Activated CD8-positive, alpha-beta T cell treated with anti-CD3 and anti-CD28 coated beads, Interleukin-2, amount 10 ng/mL, durations not matched to agents 7 days and 5 days (primary cell): ENCODE measurements at places on chromosomes 3 and 15.

- H3K27ac ChIP-seq, result no peak overlapping the region
- H3K36me3 ChIP-seq, result no peaks in the 10 kb centered on the region
- no peaks in the 10 kb centered on the region for H3K4me1 ChIP-seq
- no peaks in the 10 kb centered on the region for H3K27me3 ChIP-seq
Observed at GRCh38 chr3:80157546-80157945, 389.7 kb upstream of the ROBO1 start.

- no peaks in the 10 kb centered on the region for H3K4me1 ChIP-seq
- H3K36me3 ChIP-seq, result no peaks in the 10 kb centered on the region
- no peak overlapping the region for H3K4me3 ChIP-seq
Observed at GRCh38 chr3:499001-499761, 302.6 kb downstream of the CHL1 start.

GRCh38 chr3:122247825-122248185, 64.3 kb downstream of the CASR start:
- H3K27ac ChIP-seq, result no peak overlapping the region
- H3K4me3 ChIP-seq, result no peak overlapping the region
- DNase-seq, result no peak
- peaks cover 20% of the 10 kb centered on the region for H3K4me1 ChIP-seq
- H3K36me3 ChIP-seq, result no peaks in the 10 kb centered on the region

GRCh38 chr3:129313665-129314385, 35.2 kb downstream of the HMCES start:
- peaks cover 36% of the 10 kb centered on the region for H3K4me1 ChIP-seq
- H3K36me3 ChIP-seq, result peaks cover 8% of the 10 kb centered on the region
- peak overlapping the region; percentile 63 for H3K27ac ChIP-seq
- peak overlapping the region; percentile 91 for H3K4me3 ChIP-seq
- no peaks in the 10 kb centered on the region for H3K27me3 ChIP-seq

DNA sequence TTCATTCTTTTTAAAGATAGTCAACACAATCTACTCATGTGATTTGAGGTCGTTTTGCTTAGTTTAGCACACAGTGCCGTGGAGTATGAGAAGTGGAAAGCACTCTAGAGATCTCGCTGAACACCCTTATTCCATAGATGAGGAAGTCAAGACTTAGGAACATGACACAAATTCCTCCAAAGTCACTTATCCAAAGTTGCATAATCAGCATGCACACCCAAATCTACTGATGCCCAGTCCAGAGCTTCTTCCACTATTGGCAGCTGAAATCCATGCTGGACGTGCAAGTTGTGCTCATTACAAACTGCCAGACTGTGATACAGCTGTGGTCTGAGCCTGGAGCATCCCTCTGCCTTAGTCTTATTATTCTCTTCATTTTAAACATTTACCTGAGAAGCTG, 83.5 kb upstream of the ZNF280D start:
- no peak overlapping the region for H3K27ac ChIP-seq
- peaks cover 4% of the 10 kb centered on the region for H3K4me1 ChIP-seq
- no peak overlapping the region for H3K4me3 ChIP-seq
- H3K36me3 ChIP-seq, result no peaks in the 10 kb centered on the region

GRCh38 chr15:39880718-39881387, 39.2 kb downstream of the GPR176 start:
- DNase-seq, result no peak
- H3K4me3 ChIP-seq, result no peak overlapping the region
- peaks cover 27% of the 10 kb centered on the region for H3K27me3 ChIP-seq
- no peaks in the 10 kb centered on the region for H3K36me3 ChIP-seq

- peaks cover 17% of the 10 kb centered on the region for H3K4me1 ChIP-seq
- DNase-seq, result no peak
- H3K36me3 ChIP-seq, result no peaks in the 10 kb centered on the region
- peaks cover 28% of the 10 kb centered on the region for H3K27me3 ChIP-seq
- no peak overlapping the region for H3K4me3 ChIP-seq
Observed at GRCh38 chr3:13644341-13645117, 95.6 kb downstream of the FBLN2 start.

- DNase-seq, result no peak
- H3K27ac ChIP-seq, result no peak overlapping the region
- H3K27me3 ChIP-seq, result peaks cover 10% of the 10 kb centered on the region
- H3K4me1 ChIP-seq, result no peaks in the 10 kb centered on the region
Observed at GRCh38 chr15:80811781-80812315, 32.7 kb downstream of the CEMIP start.

DNA sequence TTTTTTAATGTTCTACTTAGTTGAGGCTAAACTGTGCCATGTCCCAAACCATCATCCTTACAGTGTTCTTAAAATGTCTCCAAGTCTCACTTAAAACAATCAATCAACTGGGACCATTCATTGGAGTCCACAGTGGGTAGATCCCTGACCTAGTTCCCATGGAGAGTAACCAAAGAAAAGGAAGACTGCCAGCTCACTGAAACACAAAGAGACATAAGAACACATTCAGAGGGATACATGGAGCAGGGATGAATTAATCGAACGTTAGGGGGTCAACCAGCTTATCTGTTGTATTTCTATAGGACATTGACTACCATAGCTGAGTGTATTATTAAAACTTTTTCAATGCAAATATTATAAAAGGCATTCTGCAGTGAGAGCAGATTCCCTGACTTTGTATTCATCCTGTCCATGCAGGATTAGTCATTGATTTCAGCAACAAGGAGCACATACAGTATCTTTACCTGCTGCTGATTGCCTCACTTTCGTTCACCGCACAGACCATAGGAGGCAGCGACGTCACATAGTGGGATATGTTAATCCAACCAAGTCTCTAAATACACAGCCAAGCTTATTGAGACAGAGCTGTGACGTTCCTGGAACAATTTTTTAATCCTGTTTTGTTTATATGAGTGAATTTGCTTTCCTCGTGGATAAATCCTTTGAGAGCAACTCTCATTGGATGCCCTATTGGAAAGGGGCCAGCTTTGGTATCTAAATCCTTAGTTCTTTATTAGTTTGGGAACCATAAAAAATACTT, 364.9 kb upstream of the RBMS3 start:
- H3K4me1 ChIP-seq, result no peaks in the 10 kb centered on the region
- H3K4me3 ChIP-seq, result no peak overlapping the region
- no peak overlapping the region for H3K27ac ChIP-seq
- DNase-seq, result no peak
- H3K36me3 ChIP-seq, result no peaks in the 10 kb centered on the region
- H3K27me3 ChIP-seq, result no peaks in the 10 kb centered on the region

- H3K4me1 ChIP-seq, result no peaks in the 10 kb centered on the region
- H3K4me3 ChIP-seq, result no peak overlapping the region
- DNase-seq, result no peak
- H3K36me3 ChIP-seq, result no peaks in the 10 kb centered on the region
Observed at GRCh38 chr3:39879581-39879980, 70.2 kb downstream of the MYRIP start.

DNA sequence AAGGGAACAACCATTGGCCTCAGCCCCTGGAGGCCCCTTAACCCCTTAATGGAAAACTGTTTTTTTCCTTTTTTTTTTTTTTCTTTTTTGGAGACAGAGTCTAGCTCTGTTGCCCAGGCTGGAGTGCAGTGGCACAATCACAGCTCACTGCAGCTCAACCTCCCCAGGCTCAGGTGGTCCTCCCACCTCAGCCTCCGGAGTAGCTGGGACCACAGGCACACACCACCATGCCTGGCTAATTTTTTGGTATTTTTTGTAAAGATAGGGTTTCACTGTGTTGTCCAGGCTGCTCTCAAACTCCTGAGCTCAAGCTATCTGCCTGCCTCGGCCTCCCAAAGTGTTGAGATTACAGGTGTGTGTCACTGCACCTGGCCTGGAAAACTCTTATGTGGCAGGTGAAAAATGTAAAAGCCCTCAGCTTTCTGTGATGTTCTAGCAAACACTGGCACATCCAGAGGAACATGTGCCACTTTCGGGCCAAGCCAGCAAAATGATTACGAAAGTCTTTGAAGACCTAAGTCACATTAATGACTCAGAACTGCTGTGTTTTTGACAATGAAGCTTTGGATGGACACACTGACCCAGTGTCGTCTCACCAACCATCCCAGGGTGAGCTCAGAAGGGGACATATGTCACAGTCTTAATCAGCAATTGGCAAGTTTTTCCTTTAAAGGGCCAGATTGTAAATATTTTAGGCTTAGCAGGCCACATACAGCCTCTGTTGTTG, 189.3 kb upstream of the TPM1 start:
- H3K4me3 ChIP-seq, result no peak overlapping the region
- H3K4me1 ChIP-seq, result peaks cover 6% of the 10 kb centered on the region

DNA sequence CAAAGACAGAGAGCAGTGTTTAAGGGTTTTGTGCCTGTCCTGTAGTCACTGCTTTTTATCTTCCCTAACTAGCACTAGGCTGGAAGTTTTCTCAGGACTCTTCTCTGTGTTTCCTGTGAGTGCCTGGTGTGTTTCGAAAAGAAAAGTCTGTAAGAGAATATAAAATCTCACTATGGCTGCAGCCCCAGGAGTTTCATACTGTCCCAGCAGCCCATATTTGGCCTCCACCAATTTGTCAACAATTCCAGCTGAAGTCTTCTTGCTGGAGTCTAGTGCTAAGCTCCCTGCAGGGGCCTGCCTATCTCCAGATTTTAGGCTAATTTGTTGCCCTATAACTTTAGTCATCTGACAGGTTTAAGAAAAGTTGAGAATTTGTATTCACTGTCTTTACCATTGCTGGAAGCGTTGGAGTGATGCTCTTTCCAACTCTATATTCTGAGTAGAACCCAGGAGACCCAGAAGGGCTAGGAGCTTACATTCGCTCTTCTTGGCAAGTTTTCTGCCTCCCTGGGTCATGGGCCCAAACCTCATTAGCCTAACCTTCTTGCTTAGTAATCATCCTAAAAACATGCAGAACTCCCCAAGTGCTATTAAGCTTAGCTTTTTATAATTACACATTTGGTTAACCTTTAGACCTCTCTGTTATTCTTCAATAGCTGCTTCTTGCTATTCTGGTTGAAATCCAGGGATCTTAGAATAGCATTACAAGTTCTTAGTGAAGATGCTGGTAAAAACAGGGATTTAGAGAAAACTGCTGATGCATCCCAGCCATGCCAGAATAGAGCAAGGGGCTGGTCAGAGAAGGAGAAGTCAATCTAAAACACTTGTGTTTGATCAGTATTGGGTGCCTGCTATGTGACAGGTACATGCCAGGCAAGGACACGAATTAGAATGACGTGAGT, 283.1 kb downstream of the NEK10 start:
- H3K36me3 ChIP-seq, result no peaks in the 10 kb centered on the region
- no peak overlapping the region for H3K27ac ChIP-seq

GRCh38 chr3:165383381-165383780, 187.2 kb upstream of the SLITRK3 start:
- no peaks in the 10 kb centered on the region for H3K36me3 ChIP-seq
- H3K27ac ChIP-seq, result no peak overlapping the region
- H3K4me3 ChIP-seq, result no peak overlapping the region

GRCh38 chr15:36175186-36175740, 404.2 kb upstream of the CDIN1 start:
- H3K36me3 ChIP-seq, result no peaks in the 10 kb centered on the region
- H3K4me3 ChIP-seq, result no peak overlapping the region
- no peaks in the 10 kb centered on the region for H3K4me1 ChIP-seq
- no peaks in the 10 kb centered on the region for H3K27me3 ChIP-seq
- no peak overlapping the region for H3K27ac ChIP-seq

DNA sequence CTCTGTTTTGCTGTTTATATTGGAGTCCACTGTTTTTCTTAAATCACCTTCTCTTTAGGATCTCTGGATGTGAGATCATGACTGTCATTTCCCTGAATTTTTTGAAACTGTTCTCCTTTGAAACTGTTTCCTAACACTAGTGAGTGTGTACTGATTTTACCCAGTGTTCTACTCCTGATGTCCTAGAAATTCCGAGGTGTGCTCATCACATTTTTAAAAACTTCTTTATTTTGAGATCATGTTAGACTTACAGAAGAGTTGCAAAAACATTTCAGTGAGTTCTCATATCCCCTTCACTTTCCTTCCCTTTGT, 292.6 kb downstream of the NFKBIZ start:
- DNase-seq, result no peak
- no peaks in the 10 kb centered on the region for H3K4me1 ChIP-seq
- H3K4me3 ChIP-seq, result no peak overlapping the region
- no peaks in the 10 kb centered on the region for H3K36me3 ChIP-seq
- H3K27me3 ChIP-seq, result peaks cover 8% of the 10 kb centered on the region

DNA sequence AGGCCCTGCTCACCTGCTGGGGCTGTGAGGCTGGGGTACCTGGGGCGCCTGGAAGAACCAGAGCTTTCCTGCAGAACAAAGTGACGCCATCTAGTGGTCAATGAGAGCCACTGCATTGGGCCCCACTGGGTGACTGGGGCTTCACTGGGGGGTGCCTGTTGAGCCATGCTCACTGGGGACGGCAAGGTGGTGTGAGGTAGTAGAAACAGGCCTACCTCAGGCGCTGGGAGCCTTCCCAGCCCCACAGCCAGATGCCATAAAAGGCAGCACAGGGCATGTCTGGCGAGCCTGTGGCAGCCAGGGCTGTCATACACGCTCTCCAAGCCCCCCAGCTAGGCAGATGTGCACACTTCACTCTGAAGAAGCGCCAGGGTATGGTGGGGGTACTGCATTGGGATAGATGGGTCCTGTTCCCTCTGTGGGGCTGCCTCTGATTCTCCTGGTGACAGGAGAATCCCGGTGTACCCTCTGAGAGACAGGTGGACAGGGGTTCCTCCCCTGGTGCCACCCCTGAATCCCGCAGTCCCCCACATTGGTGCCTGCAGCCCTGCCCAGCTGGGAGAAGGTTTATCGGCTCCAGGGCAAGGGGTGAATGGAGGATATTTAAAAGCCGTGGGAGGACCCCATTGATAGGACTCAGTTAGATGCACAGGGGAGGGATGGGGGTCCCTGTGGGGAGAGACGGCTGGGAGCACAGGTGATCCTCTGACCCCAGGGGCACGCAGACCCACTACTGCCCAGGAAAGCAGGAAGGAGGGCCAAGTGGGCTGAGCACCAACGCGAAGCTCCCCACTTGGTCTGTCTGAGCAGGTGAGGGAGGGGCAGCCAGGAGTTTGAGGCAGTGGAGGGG, 178.8 kb downstream of the NSMCE3 start:
- H3K27ac ChIP-seq, result peak overlapping the region; percentile 93
- peak; percentile 64 for DNase-seq
- no peaks in the 10 kb centered on the region for H3K27me3 ChIP-seq
- no peaks in the 10 kb centered on the region for H3K36me3 ChIP-seq

GRCh38 chr3:132669256-132669777, 9.2 kb downstream of the UBA5 start:
- H3K4me1 ChIP-seq, result peaks cover 12% of the 10 kb centered on the region
- H3K27ac ChIP-seq, result no peak overlapping the region
- no peak for DNase-seq
- H3K4me3 ChIP-seq, result no peak overlapping the region

- no peak within 1 kb of the TSS for H3K27ac ChIP-seq
- no peak within 1 kb of the TSS for H3K4me3 ChIP-seq
- H3K36me3 ChIP-seq, result no peaks in the 10 kb centered on the region
- peaks cover 54% of the 10 kb centered on the region for H3K27me3 ChIP-seq
Observed at GRCh38 chr3:123448536-123449101, at the start of gene ADCY5. Gene ADCY5, minus strand, starts transcription at chr3:123449090. Its CDS starts 545 bp downstream, at chr3:123448545.

DNA sequence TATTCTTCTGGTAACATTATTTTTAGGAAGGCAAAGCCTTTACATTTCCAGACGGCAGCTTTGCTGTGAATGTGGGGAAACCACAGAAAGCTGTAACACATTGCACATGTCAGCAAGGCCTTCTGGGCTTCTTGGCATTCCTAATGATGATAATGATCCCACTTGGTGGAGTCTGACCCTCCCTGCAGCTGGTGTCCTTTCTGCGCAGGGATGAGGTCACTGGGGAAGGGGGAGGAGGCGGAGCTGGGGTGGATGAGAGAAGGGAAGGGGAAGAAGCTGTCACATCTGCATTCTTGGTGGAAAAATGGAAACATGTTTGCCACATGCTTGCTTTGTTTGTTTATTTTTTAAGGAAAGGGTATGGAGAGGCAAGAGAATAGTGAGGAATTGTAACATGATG, 68.6 kb downstream of the FILIP1L start:
- H3K27me3 ChIP-seq, result no peaks in the 10 kb centered on the region
- no peak overlapping the region for H3K27ac ChIP-seq
- no peaks in the 10 kb centered on the region for H3K36me3 ChIP-seq
- peaks cover 12% of the 10 kb centered on the region for H3K4me1 ChIP-seq
- H3K4me3 ChIP-seq, result no peak overlapping the region
